Right lung (tissue), 10 donors: ENCODE measurements at places on chromosomes 11 and 22. TPM values are rescaled to one million over a fixed set of nuclear protein-coding genes. Genes with fewer than 3 reads are reported as not detected.

The SPDYC gene
- not detected for polyA plus RNA-seq

- DNase-seq: no peak
These were observed 772 bp downstream of the SLC25A45 start for GRCh38 chr11:65381716-65382032.

The KRTAP5-10 gene
- 0.10 TPM for polyA plus RNA-seq

The IGF2 gene
- 95.1 TPM for polyA plus RNA-seq

DNA sequence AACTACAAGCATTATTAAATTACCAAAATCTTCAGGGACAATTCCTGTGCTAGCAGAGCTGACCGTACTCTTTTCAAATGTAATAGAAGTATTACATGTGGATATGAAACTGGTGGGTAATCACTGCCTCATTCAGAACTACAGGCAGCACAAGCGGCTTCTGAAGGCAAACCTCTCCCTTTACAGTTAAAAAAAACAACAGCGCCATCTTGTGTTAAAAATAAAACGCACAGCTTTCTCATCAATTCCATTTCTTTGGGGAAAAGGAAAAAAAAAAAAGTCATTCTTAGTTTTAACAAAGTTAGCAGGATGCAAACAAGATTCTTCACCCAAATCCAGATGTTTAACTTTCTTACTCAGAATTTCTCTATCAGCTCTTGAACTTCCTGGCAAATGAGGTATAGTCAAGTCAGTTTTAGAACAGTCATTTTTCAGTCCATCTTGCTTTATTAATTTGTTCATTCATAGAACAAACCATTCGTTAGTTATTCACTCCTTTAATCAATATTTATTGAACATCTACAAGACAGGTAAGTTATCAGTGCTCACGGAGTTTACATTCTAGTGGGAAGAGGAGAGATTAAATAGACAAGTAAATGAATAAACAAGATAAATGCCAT, 331.8 kb upstream of the MPPED2 start:
- peak; percentile 68 for DNase-seq

The TREH gene
- polyA plus RNA-seq: 0.15 TPM

GRCh38 chr11:61555051-61555969, 25.6 kb downstream of the SYT7 start:
- no peak for DNase-seq

DNA sequence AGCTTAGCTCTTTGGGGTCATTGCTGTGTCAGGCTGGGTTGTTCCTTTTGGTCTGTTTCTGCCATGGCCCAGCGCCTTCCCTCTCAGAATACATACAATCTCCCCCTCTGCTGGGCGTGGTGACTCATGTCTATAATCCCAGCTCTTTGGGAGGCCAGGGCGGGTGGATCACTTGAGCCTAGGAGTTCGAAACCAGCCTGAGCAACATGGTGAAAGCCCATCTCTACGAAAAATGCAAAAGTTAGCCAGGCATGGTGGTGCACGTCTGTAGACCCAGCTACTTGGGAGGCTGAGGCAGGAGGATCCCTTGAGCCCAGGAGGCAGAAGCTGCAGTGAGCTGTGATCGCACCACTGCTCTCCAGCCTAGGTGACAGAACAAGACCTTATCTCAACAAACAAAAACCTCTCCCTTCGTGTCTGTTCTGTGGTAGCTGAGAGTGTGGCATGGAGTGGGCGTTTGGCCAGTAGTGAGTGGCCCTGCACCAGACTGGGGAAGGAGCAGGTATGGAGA, 46.7 kb upstream of the RAB1B start:
- no peak for DNase-seq

The MOV10L1 gene
- polyA plus RNA-seq: 1.8 TPM

- DNase-seq: no peak
These were observed 9.4 kb downstream of the IGF2 start for GRCh38 chr11:2129699-2130366.

- no peak for DNase-seq
These were observed 79.1 kb downstream of the KCNQ1 start for GRCh38 chr11:2523821-2524391.

DNA sequence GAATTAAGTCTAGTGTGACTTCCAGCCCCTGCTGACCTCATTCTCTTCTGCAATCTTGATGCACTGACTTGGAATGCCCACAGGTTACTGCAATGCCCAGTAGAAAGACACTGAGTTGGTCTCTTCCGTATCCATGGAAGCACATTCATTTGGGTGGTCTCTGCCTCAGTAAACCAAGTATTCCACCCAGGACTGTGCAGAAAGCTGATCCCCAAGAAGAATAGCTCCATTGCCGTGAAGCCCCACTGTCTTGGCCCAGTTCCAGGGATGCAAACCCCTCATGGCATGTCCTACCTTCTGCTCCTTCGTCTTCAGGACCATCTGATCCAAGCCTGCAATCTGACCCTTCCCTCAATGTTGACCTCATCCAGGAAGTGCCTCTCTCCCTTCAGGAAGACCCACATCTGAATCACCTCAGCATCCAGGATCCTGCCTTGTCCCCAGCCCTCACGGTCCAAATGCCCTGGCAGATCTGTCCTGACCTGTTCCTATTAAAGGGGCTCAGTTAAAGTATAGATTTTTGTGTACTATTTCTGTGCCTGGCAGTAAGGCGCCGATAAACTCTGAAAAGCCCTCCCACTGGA, 425.8 kb downstream of the SOX6 start:
- no peak for DNase-seq

The SLC43A1 gene
- 11.6 TPM for polyA plus RNA-seq

- peak; percentile 66 for DNase-seq
These were observed 143.2 kb downstream of the BBOX1 start for GRCh38 chr11:27183672-27184457.

GRCh38 chr11:21142007-21142406, 472.6 kb downstream of the NELL1 start:
- no peak for DNase-seq

- no peak for DNase-seq
These were observed 334.5 kb downstream of the CTTN start for GRCh38 chr11:70732881-70733196.

DNA sequence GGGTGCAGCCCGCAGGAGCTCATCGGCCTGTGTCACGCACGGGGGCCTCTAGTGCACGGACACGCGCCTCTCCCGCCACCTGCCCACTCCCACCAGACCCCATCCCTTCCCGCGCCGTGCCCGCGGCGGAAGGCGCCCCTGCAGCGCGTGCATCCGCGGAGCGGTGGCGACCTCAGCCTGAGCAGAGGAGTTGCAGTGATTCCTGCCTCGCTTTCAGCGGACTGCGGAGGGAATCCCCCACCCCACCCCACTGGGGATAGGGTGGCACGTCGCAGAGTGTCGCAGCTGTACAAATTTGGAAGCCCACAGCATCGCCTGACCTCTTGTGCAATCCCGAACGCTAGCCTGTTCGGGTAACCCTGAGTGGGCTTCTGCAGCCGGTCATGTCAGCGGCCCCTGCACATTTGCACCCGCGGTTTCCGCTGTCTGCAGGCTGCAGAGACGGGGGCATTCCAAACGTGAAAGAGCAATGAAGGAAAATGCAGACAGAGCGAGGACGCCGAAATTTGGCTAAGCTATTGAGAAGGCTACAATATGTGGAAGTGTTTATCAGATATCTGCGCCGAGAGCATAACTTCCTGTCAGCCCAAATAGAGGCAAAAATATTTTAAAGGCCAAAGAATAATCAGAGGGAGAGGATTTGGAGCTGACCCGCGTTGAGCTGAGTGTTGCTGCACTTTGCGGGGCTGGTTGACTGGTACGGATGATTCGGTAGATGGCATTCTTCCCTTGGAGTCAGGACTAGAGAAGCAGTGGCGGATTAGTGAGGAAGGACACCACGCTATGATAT, 617 bp upstream of the ARHGAP20 start:
- DNase-seq: peak; percentile 81

The FAM111B gene
- 26.5 TPM for polyA plus RNA-seq

DNA sequence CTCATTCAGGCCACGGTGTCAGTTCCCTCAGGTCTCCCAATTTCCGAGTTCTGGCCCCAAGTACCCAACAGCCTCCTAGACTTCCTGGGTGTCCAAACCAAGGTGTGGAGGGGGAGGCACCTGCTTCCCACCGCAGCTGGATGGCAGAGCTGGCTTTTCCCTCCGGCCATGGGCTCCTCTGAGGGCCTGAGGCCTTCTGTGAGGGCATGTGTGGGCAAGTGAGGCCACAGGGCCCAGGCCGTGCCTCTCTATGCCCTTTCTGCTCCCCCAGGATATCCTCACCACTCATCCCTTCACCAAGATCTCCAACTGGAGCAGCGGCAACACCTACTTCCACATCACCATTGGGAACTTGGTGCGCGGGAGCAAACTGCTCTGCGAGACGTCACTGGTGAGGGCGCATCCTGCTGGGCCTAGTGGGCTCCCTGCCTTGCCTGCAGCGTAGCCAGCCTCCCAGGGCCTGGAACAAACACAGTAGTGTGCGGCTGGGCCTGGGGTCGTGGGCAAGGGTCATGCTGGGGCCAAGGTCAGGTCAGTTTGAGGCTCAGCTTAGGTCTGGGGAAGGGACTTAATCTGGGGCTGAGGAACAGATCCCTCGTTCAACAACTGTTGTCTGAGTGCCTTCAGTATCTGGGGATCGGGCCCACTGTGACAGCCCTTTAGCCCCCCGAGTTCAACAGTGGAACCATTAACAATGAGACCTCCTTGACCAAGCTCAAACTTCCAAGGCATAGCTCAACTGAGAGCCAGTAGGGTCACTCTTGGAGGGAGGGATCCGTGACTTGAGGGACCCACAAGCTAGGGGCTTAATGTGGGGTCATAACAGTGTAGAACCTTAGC, 85.8 kb downstream of the MYO7A start:
- no peak for DNase-seq

DNA sequence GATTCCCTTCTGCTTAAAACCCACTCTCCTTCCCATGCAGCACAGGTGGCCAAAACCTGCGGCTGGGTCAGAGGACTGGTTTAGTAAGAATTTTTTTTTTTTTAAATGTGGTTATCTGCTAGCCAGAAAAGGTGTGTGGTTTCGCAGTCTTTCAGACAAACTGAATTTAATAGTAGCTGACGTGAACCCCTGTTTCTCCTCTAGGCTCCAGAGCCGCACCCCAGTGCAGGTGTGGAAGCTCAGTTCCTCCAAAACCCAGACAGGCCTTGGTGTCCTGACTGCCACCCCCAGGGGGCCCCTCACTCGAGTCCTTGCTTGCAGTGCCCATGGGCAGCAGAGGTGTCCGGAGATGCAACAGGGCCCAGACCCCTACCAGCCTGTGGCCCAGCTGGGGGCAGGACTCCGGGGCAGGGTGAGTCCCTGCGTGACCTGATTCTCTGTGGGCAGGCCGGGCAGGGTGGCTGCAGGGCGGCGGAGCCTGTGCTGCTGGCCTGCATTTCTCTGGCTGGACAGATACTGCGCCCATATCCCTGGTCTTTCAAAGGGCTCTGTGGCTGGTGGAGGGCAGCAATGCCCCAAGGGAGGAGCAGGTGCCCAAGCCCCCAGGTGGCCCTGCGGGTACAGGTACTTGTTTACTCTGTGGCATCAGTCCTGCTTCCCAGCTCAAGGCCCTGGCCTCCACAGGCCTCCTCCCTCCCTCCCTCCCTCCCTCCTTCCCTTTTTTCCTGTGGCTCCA, 15.2 kb downstream of the KCNQ1 start:
- DNase-seq: no peak

The MS4A7 gene
- 19.9 TPM for polyA plus RNA-seq

The OR51E1 gene
- 0.49 TPM for polyA plus RNA-seq

GRCh38 chr11:8309311-8309710, 45.6 kb upstream of the LMO1 start:
- no peak for DNase-seq

The OR10D3 gene
- not detected for polyA plus RNA-seq

The C1QTNF4 gene
- 8.1 TPM for polyA plus RNA-seq

The ISX gene
- polyA plus RNA-seq: 0.28 TPM

GRCh38 chr22:50298937-50299784, 8.3 kb downstream of the PLXNB2 start:
- DNase-seq: no peak

GRCh38 chr11:94731880-94732601, 36.1 kb upstream of the AMOTL1 start:
- no peak for DNase-seq

The LRRC10B gene
- polyA plus RNA-seq: 2.0 TPM

- DNase-seq: no peak
These were observed 60.0 kb downstream of the SLC22A12 start for GRCh38 chr11:64650923-64651523.

DNA sequence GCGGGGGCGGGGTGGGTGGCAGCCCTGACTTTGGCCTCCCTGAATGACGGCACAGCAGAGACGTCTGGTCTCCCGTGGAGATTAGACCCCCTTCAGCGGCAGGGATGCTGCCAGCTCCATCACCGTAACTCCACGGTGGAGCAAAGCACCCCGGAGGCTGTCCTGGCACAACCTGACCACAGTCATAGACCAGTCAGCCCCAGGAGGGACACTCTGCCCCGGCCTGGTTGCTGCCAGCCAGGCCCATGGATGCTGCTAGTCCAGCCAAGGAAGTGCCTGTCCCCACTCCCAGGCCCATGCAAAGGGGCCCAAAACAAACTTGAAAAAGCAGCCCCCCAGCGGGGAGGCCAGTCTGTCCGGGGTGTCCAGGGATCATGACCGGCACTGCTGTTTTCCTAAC, 11.5 kb upstream of the ANO1 start:
- no peak for DNase-seq
